ENCODE measurements at places on chromosomes 12 and 14.

DNA sequence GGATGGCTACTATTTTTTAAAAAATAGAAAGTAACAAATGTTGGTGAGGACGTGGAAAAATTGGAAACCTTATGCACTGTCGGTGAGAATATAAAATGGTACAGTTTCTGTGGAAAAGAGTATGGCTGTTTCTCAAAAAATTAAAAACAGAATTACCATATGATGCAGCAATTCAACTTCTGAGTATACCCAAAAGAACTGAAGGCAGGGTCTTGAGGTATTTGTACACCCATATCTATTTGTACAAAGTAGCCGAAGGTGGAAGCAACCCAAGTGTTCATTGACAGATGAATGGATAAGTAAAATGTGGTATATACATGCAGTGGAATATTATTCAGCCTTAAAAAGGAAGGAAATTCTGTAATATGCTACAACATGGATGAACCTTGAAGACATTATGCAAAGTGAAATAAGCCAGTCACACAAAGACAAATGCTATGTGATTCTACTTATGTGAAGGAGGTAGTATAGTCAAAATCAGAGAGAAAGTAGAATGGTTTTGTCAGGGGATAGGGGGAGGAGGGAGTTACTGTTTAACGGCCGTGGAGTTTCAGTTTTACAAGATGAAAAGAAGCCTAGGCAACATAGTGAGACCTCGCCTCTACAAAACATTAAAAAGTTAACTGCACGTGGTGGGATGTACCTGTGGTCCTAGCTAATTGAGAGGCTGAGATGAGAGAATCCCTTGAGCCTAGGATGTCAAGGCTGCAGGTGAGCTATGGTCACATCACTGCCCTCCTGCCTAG is 38.4 kb upstream of the CCT2 start:
- no peak for DNase-seq

- no peak for DNase-seq
These were observed 10.2 kb upstream of the CCER1 start for GRCh38 chr12:90965204-90965603.

DNA sequence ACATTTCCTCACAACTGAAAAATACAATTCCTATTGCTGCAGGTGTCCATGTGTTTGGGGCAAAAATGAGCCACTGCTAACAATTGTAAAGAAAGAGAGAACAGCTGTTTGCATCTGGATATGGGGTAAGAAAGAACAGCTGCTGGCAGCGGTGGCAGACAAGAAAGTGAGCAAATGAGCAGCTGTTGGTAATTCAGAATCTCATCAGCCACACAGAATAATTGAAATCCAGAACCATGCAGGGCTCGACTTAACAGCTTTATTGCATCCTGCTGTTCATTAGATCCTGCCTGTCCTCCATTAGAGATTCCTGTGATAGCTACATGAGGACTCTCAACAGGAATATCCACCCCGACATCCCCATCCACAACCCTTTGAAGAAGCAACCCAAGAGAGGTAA is 62.5 kb upstream of the TSPAN8 start:
- no peak for DNase-seq

DNA sequence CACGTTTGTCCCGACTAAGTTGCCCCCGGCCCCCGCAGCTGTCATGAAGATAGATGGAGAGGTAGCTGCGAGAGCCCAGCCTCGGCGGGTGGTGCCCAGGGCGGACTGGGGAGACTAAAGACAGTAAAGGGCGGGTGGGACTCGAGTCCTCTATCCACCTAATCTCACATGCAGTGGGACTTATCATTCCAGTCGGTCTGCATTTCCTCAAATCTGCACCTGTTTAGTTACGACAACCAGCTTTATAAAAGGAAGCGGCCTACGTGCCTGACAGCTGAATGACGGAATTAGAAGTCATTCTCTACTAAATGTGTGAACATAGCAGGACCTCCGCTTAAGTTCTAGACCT is 109.8 kb upstream of the EGLN3 start:
- DNase-seq = no peak

DNA sequence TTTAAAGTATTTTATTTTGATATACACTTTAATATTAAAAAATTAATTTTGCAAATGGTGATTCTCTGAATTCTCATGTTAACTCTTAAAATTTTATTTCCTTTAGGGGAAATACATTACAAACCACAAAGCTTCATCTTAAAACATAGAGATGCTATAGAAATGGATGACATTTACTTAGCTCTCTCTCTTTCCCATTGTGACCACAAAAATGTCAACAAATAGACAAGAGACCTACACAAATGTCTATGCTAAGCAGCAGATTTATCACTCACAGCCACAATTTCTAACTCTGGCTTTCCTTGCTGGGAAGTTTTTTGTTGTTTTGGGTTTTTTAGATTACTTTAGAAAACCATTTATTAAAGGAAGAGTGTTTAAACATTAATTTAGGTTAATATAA is 19.9 kb upstream of the PHC1 start:
- no peak for DNase-seq

DNA sequence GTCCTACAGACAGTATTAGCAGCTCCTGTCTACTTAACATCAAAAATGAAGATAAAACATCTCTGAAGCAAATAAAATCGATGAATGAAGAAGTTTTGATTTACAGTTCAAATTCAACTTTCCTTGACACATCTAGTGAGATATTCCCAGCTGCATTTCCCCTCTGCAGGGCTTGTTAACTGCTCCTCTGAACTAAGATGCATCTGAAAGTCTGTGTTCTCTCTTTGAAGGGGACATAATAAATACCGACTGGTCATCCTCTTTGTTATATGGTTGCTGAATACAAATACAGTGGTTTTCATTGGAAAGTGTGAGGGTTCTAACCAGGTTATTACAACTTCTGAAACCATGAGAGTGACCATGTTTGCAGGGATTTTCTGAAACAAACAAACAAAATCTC is 266.4 kb upstream of the SLC16A7 start:
- DNase-seq = no peak
